Activated T-helper 1 cell treated with anti-CD3 and anti-CD28 coated beads, Interleukin-2, amount 50 U/mL, for 16 hours (primary cell): ENCODE measurements at places on chromosomes 5 and 9.

DNA sequence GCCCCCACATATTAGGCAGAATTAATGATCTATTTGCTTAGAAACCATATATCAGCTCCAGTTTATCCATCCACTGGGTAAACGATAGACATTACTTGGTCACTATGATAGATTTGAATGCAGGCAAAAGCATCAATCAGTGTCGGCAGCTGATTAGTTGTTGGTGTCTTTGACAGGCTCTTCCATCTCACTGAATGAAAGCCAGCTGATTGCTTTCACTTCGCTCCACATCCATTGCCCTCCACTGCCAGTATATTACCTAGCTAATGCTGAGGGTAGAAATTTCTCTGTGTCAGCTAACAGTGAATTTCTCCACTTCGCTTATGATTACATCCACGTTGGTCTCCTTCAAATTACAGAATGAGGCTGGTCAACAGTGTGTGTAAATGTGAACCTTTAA, 821.3 kb upstream of the TYRP1 start:
- DNase-seq = no peak

DNA sequence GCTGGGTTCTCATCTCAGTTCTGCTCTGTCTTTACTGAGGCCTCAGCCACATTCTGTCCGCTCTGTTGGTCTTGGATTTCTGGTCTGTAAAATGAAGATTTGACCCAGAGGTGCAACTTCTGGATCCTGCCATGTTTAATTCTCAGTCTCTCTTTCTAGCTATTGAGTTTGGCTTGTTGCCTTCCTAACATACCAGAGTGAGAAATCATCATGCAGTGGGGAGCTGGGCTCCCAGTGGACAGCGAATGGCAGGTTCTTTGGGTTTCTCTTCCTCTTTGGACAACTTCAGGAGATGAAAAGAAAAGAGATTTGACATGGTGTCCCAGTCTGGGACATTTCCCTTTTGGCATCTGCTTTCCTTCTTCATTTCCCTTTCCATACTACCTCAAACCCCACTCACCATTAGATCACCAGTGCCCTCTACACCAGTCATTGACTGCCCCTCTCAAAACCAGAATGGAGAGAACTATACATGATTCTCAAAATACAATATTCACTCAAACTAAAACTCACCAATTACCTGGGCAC, 334.7 kb downstream of the ACTL7B start:
- DNase-seq = no peak

DNA sequence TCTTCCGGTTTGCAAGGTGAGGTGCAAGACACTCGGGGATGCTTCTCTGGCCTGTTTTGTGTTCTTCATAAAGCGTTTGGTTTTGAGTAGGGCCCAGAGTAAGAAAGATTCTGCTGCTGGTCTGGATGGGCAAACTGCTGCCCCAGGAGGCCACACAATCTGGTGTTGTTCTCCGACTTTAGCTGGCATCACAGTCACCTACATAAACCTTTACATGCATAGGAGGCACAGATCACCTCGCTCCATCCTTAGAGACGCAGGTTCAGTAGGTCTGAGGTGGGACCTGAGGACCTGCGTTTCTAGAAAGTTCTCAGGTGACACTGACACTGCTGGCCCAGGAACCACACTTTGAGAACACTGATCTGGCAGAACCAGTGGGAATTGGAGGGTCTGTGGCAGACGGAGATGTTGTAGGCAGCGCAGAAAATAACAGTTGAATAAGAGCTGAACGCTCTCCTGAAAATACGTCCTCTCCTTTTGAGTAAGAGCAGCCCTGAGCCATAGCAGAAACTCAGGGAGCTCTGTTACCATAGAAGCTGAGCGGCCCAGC, 3.9 kb upstream of the SLC6A3 start:
- no peak for DNase-seq

DNA sequence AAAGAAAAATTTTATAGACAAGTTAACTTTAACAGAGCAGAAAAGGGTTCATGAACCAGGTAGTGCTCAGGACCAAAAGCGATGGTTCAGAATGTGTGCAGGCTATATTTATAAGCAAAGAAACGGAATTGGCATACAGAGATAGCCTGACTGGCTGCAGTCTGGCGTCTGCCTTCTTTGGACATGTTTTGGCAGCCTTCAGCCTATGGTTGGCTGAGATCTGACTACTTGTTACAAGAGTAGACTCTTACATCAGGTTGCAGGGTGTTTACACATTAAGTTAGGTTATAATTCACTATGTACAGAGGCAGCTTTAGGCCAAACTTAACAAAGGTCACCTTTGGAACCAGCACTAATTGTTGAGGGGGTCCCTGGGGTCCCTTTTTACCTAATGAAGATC, 7.0 kb downstream of the NOP16 start:
- DNase-seq = no peak

DNA sequence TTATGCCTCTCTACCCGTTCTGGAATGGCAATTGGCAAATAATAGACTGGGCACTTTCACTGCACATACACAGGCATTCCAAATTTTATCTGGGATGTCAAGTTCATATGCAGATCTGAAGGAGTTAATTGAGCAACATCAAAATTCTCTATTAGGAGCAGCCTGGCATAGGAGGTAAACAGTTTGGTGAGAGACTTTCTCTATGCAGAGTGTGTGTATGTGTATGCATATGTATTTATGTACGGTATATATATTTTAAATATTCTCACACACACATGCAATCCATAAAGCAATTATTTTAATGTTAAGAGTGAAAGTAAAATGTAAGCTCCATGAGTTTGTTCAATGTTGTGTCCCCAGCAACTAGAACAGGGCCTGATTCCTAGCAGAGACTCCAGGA, 517.8 kb downstream of the CTNND2 start:
- DNase-seq = no peak

DNA sequence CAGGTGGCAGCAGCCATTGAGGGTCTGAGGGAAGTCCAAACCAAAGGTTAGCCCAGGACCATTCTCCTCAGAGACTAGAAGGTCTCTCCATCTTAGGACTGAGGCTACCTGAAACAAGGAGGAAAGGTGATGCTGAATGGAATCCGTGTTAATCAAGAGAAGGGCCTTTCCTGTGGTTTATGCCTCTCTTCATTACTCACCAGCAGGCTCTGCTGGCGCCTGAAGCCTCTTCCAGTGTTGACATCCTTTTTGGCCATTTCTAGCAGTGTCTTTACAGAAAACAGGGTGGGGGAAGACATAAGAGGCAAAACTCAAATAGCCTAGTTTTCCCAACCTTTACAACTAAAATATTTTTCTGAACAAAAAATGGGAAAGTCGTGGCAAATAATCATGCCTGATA, 98.0 kb downstream of the ENC1 start:
- no peak for DNase-seq
